GM18507 (cell line): ENCODE measurements at places on chromosomes 7 and 10.

- DNase-seq: no peak
Observed at GRCh38 chr7:140684066-140684950, 11.6 kb downstream of the ADCK2 start.

GRCh38 chr7:75572396-75572795 lies 80.3 kb downstream of the SPDYE5 start:
- no peak for DNase-seq

DNA sequence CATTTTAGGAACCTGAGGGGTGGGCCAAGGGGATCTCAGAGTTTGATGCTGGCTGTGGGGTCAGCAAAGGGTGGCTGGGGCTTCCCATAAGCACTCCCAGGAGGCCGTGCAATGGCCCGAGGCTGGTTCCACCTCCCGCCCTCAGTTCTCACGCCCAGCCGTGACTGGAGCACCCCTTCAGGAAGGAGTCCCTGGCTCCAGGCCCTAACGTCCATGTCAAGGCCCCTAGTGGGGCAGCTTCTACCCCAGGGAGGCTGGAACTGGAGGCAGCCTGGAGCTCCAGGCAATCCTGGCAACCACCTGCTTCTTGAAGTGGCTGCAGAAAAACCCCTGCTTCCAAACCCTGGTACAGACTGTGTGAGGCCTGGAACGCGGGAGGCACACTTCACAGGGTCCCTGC lies 165.5 kb downstream of the DIP2C start:
- DNase-seq: no peak

DNA sequence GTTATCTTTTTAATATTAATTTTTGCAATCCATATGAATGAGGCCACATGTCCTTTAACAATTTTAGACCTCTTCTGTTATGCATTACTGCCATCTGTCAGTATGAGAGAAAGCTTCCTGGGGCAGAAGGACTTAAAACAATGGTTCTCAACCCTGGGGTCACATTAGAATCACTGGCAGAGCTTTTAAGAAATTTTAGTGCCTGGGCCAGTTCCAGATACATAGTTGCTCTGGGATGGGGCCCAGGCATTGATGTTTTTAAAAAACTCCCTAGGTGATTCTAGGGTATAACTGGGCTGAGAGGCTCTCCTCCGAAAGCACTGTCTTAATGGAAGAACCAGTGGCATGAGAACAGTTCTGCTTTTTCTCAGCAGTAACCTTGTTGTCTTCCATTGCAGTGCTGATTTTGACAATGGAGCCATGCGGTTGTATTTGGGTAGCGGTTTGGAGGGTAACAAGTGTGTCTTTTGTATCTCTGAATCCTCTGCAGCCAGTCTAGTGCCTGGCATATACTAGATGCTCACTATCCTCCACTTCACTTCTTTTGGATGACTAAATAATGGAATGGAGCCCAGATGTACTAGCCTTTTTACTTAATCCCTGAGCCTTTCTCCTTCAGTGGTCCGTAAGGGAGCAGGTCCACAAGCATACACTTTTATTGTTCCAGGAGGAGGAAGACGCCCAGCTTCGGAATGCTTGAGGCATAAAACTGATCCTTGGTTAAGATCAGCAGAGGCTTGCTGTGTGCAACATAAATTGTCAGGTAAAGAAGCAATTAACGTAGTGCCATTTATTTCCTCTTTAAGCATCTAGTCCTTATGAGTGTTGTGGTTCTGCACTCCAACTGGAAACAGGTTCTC lies 227.1 kb downstream of the AUTS2 start:
- no peak for DNase-seq
